ENCODE measurements at places on chromosomes 6 and 20. TPM values are rescaled to one million over a fixed set of nuclear protein-coding genes. Genes with fewer than 3 reads are reported as not detected.
A peak's percentile ranks its signal among the peaks of the same experiment; 100 is the strongest.

DNA sequence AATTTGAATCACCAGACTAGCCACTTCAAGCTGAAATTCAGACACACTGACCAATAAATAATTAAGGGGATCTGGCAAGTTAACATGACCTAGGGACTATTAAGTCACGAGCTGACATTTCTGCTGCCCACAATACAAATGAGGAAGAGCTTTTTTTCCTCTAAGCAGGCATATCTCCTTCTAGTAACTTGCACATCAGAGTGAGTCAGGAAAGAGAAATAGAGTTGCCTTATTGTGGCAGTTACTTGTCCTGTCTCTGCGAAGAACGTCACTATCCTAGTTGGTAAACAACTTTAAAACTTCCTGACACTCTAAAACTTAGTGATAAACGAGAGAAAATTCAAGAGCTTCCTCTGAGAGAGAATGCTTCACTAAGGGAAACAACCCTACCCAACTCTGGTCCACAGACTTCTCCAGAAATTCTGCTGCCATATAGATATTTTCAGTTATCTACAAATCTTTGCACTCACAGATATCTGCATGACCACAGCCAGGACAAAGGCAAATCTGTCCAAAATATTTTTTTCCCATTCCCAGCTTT, 4.2 kb downstream of the PLA2G7 start:
- DNase-seq: peak; percentile 41

DNA sequence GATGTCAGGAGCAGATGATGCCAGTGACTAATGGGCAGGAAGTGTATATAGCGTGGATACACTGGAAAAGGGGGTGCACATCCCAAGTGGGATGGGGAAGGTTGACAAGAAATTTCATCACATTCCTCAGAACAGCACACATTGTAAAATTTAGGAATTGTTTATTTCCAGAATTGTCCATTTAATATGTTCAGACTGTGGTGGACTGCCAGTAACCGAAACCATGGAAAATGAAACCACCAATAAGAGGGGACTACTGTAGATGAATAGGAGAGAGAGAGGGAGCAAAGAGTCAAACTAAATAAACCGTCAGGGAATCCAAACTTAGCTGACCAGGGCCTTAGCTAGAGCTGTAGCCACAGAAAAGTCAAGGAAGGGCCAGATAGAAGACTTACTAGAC, 164.4 kb upstream of the PRDM1 start:
- no peak for DNase-seq

DNA sequence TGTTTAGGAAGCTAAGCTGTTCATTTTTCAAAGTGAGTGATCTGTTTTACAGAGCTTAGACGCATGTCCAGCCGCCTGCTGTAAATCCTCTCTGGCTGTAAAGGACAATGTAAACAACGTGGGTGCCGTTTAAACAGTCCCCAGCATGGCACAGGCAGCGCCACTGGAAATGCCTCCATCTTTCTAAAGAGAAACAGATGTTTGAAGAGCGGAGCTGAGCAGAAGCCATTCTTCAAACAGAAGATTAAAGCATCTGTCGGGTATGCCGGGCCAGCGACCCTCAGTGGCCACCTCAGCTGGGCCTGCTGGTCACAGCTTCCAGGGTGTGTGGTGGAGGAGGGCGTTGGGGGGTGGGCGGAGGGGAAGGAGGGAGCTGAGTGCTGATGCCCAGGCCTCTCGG, 138.6 kb downstream of the ERMARD start:
- no peak for DNase-seq

DNA sequence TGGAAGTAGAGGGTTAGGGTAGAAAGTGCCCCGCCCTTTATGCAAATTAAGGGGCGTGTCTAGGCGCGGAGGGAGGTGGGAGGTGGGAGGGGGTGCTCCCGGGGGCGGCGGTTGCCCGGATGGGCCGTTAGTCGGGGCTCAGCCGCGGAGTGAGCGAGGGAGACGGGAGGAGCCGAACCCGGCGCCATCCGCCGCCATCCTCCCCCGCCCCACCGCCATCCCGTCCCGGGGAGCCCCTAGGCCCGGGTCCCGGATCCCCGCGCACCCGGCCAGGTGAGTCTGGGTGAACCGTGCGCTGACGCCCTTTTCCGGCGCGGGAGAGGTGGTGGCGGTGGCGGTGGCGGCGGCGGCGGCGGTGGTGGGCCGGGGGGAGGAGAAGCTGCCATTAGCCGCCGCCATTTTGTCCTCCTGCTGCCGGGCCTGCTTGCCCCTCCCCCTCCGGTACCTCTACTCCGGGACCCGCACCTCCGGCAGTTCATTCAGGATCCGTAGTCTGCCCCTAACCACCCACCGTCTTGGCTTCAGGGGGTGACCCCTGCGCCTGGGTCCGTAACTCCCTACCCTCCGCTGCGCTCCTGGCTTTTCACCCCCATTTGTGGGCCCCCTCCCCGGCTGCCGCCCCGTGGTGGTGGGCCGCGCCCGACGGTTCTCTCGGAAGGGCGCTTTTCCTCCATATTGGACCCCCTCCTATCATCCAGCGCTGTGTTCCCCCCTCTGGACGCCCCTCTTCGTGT, at the start of gene PRRC2A:
PRRC2A (plus strand) TSS at position 130 of the 734 bp plus-strand sequence. CDS start 2,075 bp downstream, outside the sequence.
- peak; percentile 78 for DNase-seq

GRCh38 chr6:168163096-168163731, 84.2 kb upstream of the FRMD1 start:
- DNase-seq: no peak

The UBE2J1 gene
- 29.4 TPM for total RNA-seq

Measured in hematopoietic multipotent progenitor cell (in vitro differentiated cells).